ENCODE measurements at places on chromosomes 5 and 9.
A peak's percentile ranks its signal among the peaks of the same experiment; 100 is the strongest.

DNA sequence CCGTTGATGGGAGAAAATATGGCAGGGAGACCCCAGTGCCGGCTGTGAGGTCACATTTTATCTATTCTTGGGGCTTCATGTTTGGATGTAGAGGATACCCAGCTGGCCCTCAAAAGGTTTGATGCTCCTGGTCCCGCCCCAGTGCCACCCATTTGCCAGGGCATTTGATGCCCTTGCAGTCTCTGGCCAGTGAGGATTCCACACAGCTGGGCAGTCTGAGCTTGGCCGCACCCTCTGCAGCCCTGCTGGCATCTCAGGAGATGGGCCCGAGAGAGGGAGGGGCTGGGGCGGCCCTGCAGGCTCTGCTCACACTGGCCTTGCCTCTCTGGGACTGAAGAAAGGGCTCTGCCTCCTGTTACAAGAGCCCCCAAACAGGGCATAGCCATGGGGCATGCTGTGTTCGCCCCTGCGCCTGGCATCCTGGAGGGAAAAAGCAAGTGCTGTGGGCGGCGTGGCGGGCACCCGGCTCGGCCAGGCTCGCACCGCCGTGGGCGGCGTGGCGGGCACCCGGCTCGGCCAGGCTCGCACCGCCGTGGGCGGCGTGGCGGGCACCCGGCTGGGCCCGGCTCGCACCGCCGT lies 27.6 kb downstream of the ADAMTSL2 start:
- no peak for DNase-seq

DNA sequence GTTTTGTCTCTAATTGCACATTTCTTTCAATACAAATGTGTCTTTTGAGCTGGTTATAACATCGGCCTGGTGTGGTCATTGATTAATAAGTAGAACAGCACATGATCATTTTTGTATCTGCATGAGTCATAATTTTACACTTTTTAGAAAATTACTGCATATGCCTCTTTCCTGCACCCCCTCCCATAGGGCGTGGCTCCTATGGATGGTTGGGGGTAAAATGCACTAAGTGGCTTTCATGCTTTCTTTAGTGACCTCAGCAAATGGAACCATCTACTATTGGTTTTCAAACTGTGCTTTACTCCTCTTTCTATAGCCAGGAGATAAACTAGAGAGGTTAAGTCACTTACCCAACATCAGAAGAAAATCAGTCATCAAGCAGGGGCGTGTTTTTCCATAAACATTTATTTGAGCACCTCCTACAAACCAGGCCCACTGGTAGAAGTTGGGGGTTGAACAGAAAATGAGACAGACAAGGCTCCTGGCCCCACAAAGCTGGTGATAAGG lies 3.8 kb downstream of the ANXA6 start:
- no peak for DNase-seq

GRCh38 chr5:140312067-140312790 lies 9.3 kb upstream of the PFDN1 start:
- no peak for DNase-seq

GRCh38 chr9:130172858-130173665 lies 858 bp downstream of the NCS1 start:
- peak; percentile 25 for DNase-seq

GRCh38 chr9:93081081-93081529 lies 14.9 kb upstream of the CARD19 start:
- no peak for DNase-seq

Measured in CD4-positive, alpha-beta T cell treated with Interleukin-12 subunit alpha and Interleukin-12 subunit beta, for 1 hour (primary cell).